ENCODE measurements at places on chromosomes 5 and 9. TPM values are rescaled to one million over a fixed set of nuclear protein-coding genes. Genes with fewer than 3 reads are reported as not detected.

Gene STK32A
- polyA plus RNA-seq = 0.27 TPM

Gene PCDHB14
- polyA plus RNA-seq = 6.3 TPM

- no peak for DNase-seq
Observed at GRCh38 chr9:89975024-89975423, 370.2 kb downstream of the GADD45G start.

DNA sequence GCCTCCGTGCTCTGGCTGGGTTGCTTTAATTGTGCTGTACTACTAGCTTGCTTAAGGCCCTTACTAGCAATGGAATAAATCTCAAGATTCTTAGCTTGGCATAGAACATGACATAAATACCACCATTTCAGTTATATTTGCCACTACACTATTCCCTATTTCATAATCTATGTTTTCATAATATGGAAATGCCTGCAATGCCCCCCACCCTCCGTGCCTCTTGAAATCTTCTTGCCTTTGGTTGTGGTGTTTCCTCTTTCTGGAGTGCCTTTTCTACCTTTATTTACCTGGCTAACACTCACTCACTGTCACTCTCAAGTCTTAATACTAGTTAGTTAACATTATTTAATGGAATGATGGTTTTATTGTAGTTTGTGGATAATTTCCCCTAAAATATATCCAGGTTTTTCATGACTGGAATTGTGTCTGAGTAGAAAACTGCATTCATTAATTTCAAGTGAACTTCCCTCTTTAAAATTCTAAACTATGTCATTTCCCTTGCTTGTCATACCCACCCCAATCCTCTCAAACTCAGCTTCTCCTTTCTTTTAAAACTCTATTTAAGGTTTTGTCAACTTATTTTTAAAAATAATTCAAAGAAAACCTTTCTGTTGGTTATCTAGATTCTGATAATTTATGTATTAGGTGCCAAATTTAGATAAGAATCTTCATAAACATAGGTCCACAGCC lies 521.7 kb upstream of the DAB2 start:
- DNase-seq = no peak

DNA sequence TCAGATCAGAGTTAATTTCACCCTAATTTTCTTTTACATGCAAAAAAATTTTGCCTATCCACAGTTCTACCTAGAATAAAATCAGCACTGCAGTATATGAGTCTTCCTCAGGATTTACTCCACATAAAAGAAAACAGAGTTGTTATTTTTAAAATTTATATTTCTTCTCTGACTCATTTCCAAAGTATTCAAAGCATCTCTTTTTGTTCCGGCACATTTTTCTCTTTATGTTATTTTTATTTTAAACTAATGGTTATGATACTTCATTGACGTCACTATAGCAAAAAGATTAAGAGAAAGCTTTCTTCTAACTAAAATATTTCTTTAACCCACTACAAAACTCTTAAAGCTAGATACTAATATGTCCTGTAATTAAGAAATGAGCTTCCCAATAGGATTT lies 590.4 kb downstream of the PRELID2 start:
- DNase-seq = no peak

GRCh38 chr5:612498-613424 lies 621 bp downstream of the CEP72 start:
- DNase-seq = no peak
